Body of pancreas (tissue), 4 donors: ENCODE measurements at places on chromosomes 6 and 20. TPM values are rescaled to one million over a fixed set of nuclear protein-coding genes. Genes with fewer than 3 reads are reported as not detected.

The PLEKHG1 gene
- total RNA-seq = 26.0 TPM

The STK4 gene
- total RNA-seq = 17.8 TPM

The CDSN gene
- not detected for total RNA-seq

The TUBB gene
- total RNA-seq = 84.4 TPM

The OTOR gene
- total RNA-seq = not detected

The IYD gene
- total RNA-seq = under 0.01 TPM

The DUSP22 gene
- total RNA-seq = 13.8 TPM

The JPH2 gene
- total RNA-seq = 2.1 TPM

DNA sequence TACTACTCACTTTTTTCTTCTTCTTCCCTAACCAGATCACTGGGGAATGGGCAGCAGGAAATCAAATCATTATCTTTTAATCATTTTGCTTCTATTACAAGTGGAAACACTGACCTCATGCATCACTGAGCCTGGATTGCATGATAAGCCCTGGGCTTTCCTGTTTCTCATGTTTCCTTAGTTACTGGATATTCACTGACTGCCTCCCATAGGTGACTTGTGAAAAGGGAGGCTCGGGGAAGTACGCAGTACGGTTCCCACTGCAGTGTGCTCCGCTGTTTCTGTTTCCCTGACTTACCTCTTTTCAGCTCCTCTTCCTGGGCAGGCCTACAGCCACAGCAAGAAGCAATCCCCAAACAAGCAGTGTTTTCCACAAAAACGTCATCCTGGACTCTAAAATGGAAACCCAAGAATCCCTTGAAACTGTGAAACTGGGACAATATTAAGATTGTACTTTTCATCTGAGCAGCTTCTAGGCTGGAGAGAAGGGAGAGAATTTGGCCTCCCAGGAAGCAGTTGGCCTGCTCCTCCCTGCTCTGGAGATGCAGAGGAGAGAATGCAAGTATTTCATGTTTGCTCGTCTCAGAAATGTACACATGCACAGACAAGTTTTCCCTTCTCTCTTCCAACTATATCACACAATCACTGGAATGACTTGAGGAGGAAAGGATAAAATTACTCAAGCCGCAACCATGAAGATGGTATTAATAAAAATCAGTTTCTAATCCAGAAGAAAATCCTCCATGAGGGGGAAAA is 13.1 kb downstream of the BTNL2 start:
- H3K4me1 ChIP-seq = no peaks in the 10 kb centered on the region
- no peak overlapping the region for H3K4me3 ChIP-seq
- no peak overlapping the region for H3K27ac ChIP-seq
- H3K36me3 ChIP-seq = no peaks in the 10 kb centered on the region
- no peak for DNase-seq

- H3K4me1 ChIP-seq = peaks cover 18% of the 10 kb centered on the region
Measured at GRCh38 chr6:75498862-75499261, 5.3 kb upstream of the FILIP1 start.

DNA sequence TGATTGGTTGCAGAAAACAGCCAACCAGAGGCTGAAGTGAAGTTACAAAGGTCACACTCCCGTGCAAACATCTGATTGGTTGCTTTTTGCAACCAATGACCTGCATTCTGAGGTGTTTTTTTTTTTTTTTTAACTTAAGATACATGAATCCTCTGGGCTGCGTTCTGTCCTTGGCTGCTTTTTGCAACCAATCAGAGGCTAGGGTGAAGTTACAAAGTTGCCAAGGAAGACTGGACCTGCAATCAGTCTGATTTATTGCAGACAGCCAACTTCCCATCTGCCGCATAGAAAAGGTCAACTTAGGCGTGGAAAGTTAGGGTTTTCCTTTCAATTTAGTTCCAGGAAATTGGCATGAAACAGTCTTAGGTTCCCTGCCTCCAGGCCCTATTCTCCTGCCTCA is 292.9 kb downstream of the PLCB1 start:
- no peaks in the 10 kb centered on the region for H3K36me3 ChIP-seq
- no peak for DNase-seq
- H3K27me3 ChIP-seq = no peaks in the 10 kb centered on the region
- H3K4me1 ChIP-seq = no peaks in the 10 kb centered on the region
- H3K27ac ChIP-seq = no peak overlapping the region

DNA sequence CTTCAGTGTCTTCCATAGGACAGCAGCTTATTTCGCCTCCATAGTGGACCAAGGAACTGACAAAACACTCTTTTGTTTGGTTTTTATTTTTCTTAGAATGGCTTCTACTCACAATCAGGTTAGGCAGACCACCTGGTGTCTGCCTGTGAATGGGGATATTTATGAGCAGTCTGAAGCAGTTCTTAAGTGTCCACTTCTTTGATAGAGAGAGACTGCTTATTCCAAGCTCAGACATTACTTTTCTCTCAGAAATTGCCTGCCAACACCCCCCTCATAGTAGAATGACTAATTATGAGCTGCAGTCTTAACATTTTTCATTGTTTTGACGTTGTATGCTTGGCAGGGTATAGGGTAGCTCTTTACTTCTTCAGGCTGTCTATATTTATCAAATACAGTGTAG is 174.7 kb downstream of the ZFAND3 start:
- DNase-seq = no peak
- H3K4me1 ChIP-seq = peaks cover 5% of the 10 kb centered on the region
- no peaks in the 10 kb centered on the region for H3K27me3 ChIP-seq
- no peak overlapping the region for H3K4me3 ChIP-seq
- H3K36me3 ChIP-seq = no peaks in the 10 kb centered on the region

DNA sequence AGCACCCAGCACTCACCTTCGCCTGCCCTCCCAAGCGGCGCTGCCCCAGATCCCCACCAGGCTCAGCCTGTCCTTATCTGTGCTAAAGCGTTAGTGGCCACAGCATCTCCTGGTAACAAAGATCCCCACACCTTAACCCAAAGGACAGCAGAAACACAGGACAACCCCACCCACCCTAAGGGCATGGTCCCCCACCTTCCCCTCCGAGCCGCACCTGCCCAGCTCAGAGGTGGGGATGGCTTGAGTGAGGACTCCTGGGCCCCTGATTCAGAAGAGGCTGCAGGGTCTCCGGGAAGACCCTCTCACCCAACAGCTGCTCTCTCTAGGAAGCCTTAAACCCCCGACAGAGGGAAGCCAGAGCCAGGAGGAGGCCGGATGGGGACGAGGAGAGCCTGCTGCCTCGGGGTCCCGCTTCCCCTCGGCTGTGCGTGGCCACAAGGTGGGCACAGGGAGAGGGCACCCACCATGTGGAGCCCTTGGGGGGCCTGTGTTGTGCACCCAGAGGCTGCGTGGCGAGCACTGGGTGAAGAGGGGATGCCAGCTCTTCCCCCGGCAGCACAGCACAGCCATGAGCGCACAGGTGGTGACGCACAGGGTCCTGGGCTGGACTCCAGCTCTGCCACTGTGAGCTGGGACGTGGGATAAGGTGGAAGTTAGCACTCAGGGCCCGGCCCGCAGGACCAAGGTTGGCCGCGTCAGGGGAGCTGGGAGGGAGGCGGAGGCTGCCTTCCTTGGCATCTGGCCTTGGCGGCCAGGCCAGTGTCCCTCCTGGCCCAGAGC is 31.9 kb upstream of the MRGBP start:
- H3K4me3 ChIP-seq = no peak overlapping the region
- H3K27ac ChIP-seq = no peak overlapping the region
- no peak for DNase-seq
- peaks cover 34% of the 10 kb centered on the region for H3K4me1 ChIP-seq
- H3K36me3 ChIP-seq = no peaks in the 10 kb centered on the region

DNA sequence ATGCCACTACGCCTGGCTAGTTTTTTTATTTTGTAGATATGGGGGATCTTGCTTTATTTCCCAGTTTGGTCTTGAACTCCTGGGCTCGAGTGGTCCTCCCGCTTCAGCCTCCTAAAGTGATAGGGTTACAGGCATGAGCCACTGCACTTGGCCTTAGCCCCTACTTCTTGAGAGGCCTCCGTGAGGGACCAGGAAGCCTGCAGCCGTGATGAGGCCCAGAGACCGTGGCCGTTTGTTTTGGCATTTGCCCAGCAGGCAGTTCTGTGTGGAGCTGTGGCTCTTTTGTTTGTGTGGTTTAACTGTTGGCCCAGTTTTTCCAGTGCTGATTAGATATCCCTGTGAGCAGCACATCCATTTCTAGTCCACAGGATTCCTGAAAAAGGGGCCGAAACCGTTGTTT is 39.8 kb downstream of the SRSF3 start:
- H3K4me1 ChIP-seq = peaks cover 18% of the 10 kb centered on the region
- DNase-seq = peak; percentile 90
- H3K27me3 ChIP-seq = no peaks in the 10 kb centered on the region
- H3K27ac ChIP-seq = peak overlapping the region; percentile 4

DNA sequence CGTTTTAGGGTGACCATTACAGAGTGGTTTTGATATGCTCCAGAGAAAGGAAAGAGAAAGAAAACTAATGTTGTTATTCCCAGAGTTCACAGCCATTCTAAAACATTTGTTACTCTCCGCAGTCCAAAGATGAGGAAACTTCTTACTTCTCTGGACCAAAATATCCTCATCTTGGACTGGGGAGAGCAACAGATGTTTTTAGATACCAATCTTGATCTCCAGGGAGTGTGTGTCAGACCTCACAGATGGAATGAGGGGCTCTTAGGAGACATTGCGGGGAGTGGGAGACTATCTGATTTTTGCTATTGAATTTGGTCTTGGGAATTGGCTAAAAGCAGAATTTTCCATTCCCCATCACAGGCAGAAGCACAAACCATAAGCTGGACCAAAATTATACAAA is 110.8 kb downstream of the TNFAIP3 start:
- H3K27me3 ChIP-seq = no peaks in the 10 kb centered on the region
- H3K4me1 ChIP-seq = no peaks in the 10 kb centered on the region
- no peak overlapping the region for H3K4me3 ChIP-seq
- no peaks in the 10 kb centered on the region for H3K36me3 ChIP-seq

- H3K4me1 ChIP-seq = no peaks in the 10 kb centered on the region
- no peak overlapping the region for H3K4me3 ChIP-seq
- no peak overlapping the region for H3K27ac ChIP-seq
Measured at GRCh38 chr6:129575378-129576118, 134.4 kb downstream of the ARHGAP18 start.

GRCh38 chr6:150112233-150112632 is 30.6 kb upstream of the PPP1R14C start:
- no peak overlapping the region for H3K4me3 ChIP-seq
- H3K4me1 ChIP-seq = no peaks in the 10 kb centered on the region
- H3K36me3 ChIP-seq = no peaks in the 10 kb centered on the region
- DNase-seq = no peak
- no peaks in the 10 kb centered on the region for H3K27me3 ChIP-seq
- H3K27ac ChIP-seq = no peak overlapping the region

- H3K4me3 ChIP-seq = no peak overlapping the region
- H3K27me3 ChIP-seq = no peaks in the 10 kb centered on the region
- H3K36me3 ChIP-seq = peaks cover 4% of the 10 kb centered on the region
- H3K4me1 ChIP-seq = no peaks in the 10 kb centered on the region
- no peak overlapping the region for H3K27ac ChIP-seq
Measured at GRCh38 chr6:138432063-138432356, 28.0 kb downstream of the HEBP2 start.

GRCh38 chr6:139648430-139649000 is 274.1 kb upstream of the CITED2 start:
- H3K4me1 ChIP-seq = no peaks in the 10 kb centered on the region
- no peak overlapping the region for H3K27ac ChIP-seq
- H3K36me3 ChIP-seq = no peaks in the 10 kb centered on the region
- H3K4me3 ChIP-seq = no peak overlapping the region
- DNase-seq = peak; percentile 14
- no peaks in the 10 kb centered on the region for H3K27me3 ChIP-seq

DNA sequence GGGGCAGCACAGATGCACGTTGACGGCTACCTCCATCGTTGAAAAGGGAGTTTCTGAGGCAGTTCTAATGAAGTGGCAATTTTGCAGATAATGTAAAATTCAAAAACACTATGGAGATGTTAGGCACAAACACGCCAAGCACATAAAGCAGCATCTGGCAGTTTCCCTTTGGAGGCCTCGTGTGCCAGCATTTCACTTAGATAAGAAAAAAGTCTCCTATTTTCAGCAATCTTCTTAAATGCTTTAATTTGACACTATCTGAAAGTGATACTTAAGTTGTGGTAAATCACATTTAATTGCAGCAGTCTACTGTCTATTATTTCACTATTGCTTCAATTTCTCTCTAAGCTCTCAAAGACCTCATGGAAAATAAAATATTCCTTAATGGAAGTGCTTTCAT is 125.3 kb upstream of the PROKR2 start:
- no peak for DNase-seq
- H3K4me1 ChIP-seq = no peaks in the 10 kb centered on the region
- no peak overlapping the region for H3K27ac ChIP-seq
- H3K4me3 ChIP-seq = no peak overlapping the region
- no peaks in the 10 kb centered on the region for H3K27me3 ChIP-seq

- H3K4me1 ChIP-seq = peaks cover under 1% of the 10 kb centered on the region
- no peak for DNase-seq
- no peak overlapping the region for H3K4me3 ChIP-seq
- no peaks in the 10 kb centered on the region for H3K27me3 ChIP-seq
Measured at GRCh38 chr6:1581120-1581991, 28.4 kb upstream of the FOXC1 start.

GRCh38 chr6:162029873-162030576 is 697.5 kb downstream of the PRKN start:
- no peak for DNase-seq
- no peak overlapping the region for H3K27ac ChIP-seq
- H3K4me3 ChIP-seq = no peak overlapping the region
- no peaks in the 10 kb centered on the region for H3K36me3 ChIP-seq

- H3K36me3 ChIP-seq = no peaks in the 10 kb centered on the region
- peaks cover 46% of the 10 kb centered on the region for H3K4me1 ChIP-seq
- no peak overlapping the region for H3K27ac ChIP-seq
- no peak overlapping the region for H3K4me3 ChIP-seq
Measured at GRCh38 chr20:21101932-21102575, 4.1 kb downstream of the LINC00237 start.

DNA sequence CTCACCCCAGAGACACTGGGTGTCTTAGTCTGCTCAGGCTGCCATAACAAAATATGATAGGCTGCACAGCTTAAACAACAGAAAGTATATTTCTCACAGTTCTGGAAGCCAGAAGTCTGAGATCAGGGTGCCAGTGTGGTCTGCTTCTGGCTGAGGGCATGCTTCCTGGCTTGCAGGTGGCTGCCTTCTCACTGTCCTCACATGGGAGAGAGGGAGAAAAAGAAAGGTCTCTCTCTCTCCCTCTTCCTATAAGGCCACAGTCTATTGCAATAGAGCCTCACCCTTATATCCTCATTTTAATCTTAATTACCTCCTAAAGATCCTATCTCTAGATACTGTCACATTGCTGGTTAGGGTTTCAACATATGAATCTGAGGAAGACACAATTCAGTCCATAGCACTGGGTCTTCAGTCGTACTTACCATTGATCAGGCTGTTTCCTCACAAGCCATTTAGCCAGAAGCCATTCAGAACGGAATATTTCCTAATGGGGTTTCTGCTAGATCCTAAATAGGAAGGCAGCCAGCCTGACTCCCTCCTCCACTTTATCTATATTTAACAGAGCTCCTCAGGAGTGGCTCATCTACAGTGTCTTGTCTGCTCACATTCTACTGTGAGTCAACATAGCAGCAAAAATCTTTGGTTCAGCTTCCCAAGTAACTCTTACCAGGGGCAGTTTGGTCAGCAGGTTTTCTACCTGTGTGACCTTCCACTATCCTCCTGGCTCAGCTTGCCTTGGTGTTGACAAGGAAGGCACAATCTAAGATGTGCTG is 42.2 kb downstream of the CD164 start:
- peak; percentile 53 for DNase-seq
- no peak overlapping the region for H3K4me3 ChIP-seq
- H3K27ac ChIP-seq = peak overlapping the region; percentile 59
- peaks cover 26% of the 10 kb centered on the region for H3K4me1 ChIP-seq
- H3K36me3 ChIP-seq = no peaks in the 10 kb centered on the region
